Effector memory CD4-positive, alpha-beta T cell (primary cell): ENCODE measurements at places on chromosomes 2 and 18.

- no peak for DNase-seq
Observed at GRCh38 chr2:72544554-72544953, 281.3 kb downstream of the EXOC6B start.

- no peak for DNase-seq
Observed at GRCh38 chr2:74225698-74226459, 27.5 kb downstream of the MTHFD2 start.

DNA sequence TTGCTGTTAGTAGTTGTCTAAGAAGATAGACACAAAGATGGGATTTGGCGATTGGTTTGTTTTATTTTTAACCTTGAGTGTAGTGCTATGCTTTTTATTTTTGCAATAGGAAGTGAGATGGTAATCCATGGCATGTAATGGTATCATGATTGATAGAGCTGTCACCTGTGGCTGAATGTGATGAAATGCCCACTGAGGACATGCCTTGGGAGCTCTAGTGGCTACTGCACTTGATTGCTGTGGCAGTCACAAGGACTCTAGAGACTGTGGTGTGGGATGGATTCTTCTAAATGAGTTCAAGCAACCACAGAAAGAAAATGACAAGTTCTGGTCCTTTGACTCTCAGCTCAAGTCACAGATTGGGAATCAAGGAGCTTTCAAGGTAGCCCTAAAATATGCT, 139.4 kb downstream of the CYRIA start:
- DNase-seq, result no peak

DNA sequence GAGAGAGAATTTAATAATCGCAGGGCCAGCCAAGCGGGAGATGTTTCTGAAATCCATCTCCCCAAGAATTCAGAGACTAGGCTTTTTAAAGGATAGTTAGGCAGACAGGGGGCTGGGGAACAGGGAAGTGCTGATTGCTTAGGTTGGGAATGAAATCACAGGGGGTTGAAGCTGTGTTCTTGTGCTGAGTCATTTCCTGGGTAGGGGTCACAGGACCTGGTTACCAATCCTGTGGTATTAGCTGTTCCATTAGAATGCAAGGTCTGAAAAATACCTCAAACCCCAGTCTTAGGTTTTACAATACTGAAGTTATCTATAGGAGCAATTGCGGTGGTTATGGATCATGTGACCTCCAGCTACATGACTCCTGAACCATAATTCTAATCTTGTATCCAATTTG, 4.6 kb downstream of the SP140 start:
- no peak for DNase-seq

DNA sequence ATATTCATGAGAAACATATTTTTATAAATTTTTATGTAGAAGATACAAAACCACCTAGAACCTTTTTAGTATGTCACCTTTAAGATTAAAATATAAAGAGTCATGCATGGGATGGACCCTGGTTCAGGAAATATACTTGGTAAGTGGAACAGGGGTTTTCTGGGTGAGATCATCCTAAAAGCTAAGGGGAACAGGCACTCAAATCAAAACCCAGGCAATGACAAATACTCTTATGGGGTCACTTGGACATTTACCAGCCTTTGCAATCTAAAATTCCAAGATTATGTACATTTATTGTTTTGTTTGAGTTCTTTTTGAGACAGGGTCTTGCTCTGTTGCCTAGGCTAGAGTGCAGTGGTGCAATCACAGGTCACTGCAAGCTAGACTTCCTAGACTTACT, 65.8 kb downstream of the SGPP2 start:
- DNase-seq, result no peak

GRCh38 chr2:197168705-197169104, 141.9 kb downstream of the ANKRD44 start:
- peak; percentile 41 for DNase-seq

GRCh38 chr2:128273469-128274081, 45.1 kb downstream of the HS6ST1 start:
- DNase-seq, result no peak

DNA sequence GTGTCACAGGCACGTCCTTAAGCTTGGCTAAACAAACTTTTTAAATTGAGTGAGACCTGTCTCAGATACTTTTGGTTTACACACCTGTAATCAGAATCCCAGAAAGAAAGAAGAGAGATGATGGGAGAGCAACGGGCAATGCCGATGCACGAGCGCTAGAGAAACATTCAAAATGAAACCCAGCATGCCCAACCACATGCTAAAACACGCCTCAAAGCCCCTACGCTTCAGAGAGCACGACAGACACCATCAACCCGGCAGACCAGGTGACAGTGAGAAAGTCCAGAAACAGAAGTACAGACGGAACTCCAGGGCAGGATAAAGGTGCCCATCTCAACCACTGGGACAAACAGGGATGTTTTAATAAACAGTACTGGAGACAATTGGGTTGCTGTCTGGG, 85.5 kb downstream of the HDAC4 start:
- no peak for DNase-seq

DNA sequence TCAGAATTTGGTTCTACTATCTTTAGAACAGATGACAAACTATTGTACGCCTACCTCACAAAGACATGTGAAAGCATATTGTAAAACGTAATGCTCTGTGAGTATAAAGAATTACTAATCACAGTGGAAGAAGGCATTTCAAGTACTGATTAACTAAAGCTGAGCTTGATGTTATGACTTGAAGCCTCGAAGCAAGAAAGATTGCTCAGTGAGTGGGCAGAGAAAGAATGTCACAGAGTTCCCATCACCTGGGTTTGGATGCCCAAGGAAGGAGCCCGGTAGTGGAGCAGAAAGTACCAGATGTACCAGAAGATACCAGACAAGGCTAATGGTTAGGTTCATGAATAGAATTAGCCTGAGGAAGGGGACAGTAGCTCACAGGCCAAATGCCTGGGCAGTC, 39.5 kb upstream of the FAM110C start:
- no peak for DNase-seq

DNA sequence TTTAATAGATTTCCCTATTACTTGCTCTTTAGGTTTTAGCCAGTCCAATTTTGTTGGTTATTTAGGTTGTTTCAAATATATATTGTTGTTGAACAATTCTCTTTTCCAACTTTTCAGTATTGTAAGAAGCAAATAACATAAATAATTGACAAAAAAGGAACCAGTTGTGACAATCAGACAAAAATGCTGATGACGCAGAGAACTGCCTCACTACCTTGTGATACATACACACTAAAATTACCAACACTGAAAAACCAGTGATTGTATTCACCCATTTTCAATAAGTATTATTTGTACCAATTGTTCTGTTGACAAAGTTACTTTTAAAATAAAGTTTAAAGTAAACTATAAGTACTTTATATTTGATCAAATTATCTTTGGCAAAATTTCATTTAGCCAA, 43.1 kb upstream of the NABP1 start:
- DNase-seq, result no peak

DNA sequence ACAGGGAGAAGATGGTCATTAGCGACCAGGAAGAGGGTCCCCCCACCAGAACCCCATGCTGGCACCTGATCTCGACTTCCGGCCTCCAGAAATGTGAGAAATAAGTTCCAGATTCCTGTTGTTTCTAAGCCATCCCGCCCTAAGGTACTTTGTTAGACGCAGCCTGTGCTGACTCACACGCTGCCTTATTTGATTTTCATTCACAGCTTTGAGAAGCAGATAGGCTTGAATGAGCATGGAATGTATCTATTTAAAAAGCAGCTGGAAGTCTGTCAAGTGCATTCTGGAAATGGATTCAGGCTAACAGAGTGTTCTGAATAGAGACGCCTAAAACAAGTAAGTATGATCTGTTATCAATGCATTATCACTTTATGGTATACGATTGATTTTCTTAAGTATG, 8.3 kb upstream of the IL1R2 start:
- DNase-seq, result no peak

DNA sequence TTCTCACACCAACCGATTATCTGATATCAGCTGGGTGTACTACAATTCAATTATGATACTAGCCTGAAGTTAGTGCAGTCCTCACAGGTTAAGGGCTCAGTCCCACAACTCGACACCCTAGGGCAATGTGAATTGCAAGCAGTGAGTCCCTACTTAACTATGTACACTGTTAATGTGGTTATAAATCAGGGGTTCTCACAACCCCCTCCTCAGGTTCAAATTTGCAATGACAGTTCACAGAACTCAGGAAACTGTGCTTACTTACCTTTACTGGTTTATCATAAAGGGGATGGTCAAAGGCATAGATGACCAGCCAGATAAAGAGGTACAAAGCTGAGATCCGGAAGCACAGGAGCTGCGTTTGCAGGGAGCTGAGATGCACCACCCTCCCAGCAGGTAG, 1379.1 kb upstream of the CDH2 start:
- no peak for DNase-seq

GRCh38 chr2:192288295-192288694, 93.6 kb upstream of the TMEFF2 start:
- no peak for DNase-seq

GRCh38 chr2:200219309-200220113, 87.0 kb upstream of the SPATS2L start:
- DNase-seq, result no peak

DNA sequence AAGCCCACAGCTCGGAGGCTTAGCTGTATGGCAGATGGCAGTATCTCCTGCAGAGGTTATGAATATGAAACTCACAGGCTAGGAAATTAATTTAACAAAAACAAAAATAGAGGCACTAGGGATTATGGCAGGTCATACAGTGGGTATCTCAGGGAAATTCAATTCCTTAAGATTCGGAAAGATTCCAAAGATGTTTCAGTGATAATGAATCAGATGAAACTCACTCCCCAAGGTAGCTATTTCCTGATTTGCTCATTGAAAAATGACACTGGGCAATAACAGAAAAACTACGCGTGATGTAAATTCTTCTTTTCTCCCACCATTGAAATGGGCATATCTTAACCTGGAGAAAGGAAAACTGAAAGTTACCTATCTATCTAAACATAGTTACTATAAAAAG, 414.1 kb downstream of the STK39 start:
- no peak for DNase-seq

GRCh38 chr18:36786686-36787085, 42.1 kb downstream of the TPGS2 start:
- no peak for DNase-seq

DNA sequence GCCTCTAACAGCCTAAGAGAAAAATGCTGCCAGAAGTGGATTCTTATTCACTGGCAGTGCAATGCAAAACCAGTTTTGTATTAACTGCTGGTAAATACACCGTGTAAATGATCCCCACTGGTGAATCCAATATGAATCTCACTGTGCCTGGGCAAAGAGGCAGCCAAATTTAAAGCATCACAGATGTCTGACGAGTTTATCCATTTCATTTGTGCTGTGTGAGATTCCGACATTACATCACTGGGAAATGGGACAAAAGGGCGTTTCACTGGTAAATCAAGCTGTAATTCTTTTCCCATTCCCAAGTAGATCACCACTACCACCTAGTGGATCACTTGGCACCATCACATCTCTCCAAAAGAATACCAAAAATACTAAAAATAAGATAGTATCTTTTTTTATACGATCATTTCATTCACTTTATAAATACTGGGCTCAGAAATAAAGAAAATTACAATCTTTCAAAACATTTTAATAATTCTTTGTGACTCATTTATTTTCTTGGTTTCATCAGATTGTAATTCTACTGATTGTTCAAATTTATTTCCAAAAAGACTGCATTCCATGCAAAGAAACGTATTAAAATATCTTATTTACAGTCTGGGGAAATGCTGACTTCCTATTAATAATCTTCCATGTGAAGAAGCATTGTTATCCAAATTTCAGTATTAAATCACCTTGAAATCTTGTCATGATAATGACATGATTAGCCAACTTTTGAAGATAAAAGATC, 125.6 kb downstream of the GRB14 start:
- DNase-seq, result no peak

- no peak for DNase-seq
Observed at GRCh38 chr18:43486462-43486861, 209.2 kb upstream of the SYT4 start.

DNA sequence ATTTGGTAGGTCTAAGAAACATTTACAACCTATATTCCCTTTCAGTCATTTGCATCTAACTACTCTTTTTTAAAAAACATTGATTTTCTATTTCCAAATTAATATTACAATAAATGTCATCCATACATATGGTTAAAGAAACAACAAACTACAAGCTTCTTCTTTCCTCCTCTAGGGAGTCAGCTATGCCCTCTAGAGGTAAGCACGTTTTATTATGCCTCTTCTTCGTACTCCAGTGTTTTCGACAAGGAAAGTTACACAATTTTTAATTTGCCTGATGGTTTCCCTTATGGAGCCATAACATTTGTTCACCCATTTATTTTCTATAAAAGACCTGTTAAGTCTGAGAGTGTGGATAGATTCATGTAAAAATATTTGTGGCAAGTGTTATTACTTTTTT, 183.4 kb upstream of the CDH7 start:
- DNase-seq, result no peak

DNA sequence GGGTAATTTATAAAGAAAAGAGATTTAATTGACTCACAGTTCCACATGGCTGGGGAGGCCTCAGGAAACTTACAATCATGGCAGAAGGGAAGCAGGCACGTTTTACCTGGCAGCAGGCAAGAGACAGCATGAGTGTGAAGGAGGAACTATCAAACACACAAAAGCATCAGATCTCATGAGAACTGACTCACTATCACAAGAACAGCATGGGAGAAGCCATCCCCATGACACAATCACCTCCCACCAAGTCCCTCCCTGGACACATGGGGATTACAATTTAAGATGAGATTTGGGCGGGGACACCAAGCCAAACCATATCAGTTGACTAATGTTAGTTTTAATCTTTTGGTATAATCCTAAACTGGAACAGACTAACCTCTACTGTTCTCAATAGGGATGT, 49.1 kb upstream of the CPO start:
- DNase-seq, result no peak

DNA sequence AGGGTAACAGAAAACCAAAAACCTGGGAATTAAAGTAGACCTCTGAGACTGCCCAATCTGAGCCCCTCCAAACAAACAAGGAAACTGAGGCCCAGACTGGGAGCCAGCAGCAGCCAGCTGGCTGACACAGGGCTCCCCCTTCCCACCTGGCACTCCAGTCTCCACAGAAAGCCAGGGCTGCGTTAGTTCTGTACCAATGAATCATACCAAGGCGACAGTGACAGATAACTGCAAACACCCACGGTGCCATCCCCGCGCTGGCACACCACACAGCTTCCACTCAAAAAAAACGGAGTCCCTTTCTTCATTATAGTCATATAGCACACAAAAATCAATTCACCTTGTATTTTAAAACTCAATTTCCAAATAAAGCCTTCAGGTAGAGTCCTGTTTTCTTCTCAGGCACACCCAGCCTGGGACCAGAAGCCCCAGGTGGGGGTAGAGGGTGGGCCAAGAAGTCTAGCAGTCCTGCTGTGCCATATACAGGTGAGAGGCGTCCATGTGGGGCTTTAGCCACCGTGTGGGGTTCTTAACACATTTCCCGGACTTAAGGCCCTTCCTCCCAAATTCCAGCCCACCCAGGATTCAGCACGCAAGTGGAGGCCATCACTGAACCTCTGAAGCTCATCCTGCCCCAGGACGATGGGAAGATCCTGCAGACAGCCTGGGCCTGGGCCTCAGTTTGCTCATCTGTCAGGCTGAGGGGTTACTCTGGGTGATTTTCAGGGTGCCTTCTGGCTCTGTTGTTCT, 1.2 kb downstream of the PER2 start:
- DNase-seq, result no peak

- no peak for DNase-seq
Observed at GRCh38 chr18:48821251-48821590, 129.5 kb downstream of the SMAD7 start.
